ENCODE measurements at places on chromosomes 2 and 18.

- DNase-seq: peak; percentile 65
Measured at GRCh38 chr2:104412384-104412783, 441.5 kb upstream of the POU3F3 start.

DNA sequence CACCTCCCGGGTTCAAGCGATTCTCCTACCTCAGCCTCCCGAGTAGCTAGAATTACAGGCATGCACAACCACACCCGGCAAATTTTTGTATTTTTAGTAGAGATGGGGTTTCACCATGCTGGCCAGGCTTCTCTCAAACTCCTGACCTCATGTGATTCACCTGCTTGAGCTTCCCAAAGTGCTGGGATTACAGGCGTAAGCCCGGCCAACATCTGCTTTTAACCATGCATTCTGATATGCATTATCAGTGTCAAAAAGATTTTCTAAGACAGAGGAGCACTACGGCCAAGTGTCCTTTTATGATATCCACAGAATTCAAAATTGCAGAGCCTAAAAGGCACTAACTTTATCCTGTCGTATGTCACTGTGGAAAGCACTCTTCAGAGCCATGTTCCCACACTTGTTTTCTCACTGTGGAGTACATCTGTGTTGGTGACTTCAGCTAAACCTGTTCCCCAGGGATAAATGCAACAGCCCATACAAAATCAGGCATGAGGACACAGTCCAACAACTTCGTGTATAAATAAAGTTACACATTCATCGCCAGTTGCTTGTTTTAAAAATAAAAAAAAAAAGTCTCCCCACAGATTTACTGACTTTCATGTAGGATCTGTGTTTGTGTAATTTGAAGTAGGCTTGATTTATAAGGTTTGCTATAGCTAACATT, 56.4 kb downstream of the STK25 start:
- no peak for DNase-seq

DNA sequence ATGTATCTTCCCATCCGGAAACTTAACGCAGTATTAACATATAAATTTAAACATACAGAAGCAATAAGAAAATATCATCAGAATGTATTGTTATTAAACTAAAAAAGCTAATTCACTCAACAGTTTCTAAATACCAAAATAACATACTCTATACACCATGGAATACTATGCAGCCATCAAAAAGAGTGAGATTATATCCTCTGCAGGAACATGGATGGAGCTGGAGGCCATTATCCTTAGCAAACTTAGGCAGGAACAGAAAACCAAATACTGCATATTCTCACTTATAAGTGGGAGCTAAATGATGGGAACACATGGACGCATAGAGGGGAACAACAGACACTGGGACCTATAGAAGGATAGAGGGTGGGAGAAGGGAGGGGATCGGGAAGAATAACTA, 127.1 kb downstream of the CD226 start:
- DNase-seq: no peak

DNA sequence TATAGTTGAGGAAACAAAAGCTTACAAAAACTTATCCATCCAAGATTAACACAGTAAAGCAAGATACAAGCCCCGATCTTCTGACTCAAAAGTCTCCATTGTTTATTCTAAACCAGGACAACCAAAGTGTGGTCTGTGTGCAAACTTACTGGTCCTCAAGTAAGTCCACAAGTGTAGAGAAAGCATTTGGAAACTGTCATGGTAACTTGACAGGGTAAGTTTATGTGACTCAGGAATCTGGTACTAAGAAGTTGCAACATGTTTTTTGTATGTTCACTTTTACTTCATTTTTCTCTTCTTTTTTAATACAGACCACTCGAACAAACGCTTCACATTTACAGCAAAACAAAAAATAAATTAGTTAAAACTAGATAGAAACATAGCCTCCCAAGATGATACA, 9.4 kb downstream of the MBD2 start:
- DNase-seq: no peak

DNA sequence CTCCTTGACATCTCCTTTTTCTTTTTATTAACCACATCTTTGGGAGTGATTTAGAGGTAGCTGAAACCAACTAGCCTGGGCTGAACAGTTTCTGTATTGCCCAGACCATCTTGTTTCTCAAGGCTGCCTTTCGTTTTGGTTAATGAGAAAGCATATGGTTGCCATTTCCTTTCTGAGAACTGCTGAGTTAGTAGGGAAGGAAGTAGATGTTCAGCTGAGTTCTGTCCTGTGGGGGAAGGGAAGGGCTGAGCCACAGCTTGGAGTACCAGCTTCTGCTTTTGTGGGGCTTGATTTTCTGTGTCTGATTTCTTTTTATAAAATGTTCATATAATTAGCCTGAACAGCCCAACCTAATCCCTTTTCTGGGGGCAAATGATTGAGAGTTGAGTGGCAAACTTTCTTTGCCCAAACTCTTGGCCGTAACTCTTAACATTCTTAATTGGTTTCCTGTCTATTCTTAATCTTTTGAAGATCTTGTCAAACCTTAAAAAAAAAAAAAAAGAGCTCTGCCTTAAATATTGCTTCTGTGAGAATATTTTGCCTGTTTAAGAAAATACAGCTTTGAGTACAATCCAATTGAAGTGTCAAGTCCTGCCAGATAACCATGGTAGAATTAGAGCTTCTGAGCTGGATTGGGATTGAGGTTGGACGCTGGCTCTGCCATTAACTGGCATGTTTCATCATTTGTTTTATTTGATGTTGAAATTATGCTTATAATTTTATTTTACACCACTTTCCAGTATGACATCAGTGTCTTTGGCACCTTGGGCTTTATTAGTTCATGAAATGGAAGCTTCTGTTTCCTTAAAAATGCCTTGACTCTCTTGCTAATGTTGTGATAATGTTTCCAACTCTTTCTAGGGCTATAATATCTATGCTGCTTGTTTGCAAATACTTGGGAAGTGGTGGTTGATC, 1.9 kb upstream of the NABP1 start:
- no peak for DNase-seq

DNA sequence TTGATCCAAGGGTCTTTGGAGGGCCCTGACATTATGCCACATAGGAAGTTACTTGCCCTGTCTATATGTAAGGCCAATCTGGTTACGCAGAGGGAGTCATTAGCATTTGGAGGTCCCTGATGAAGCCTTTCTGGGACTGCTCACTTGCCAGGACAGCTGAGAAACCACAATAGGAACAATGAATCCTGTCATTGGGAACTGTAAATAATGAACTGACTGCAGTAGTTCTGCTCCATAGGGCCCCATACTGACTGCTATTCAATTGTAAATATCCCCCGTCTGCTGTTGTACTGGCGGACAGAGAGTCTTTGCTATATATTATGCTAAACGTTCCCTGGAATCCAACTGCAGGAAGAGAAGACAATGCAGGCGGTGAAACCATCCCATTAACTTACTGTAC, 149.4 kb upstream of the DCC start:
- DNase-seq: no peak

DNA sequence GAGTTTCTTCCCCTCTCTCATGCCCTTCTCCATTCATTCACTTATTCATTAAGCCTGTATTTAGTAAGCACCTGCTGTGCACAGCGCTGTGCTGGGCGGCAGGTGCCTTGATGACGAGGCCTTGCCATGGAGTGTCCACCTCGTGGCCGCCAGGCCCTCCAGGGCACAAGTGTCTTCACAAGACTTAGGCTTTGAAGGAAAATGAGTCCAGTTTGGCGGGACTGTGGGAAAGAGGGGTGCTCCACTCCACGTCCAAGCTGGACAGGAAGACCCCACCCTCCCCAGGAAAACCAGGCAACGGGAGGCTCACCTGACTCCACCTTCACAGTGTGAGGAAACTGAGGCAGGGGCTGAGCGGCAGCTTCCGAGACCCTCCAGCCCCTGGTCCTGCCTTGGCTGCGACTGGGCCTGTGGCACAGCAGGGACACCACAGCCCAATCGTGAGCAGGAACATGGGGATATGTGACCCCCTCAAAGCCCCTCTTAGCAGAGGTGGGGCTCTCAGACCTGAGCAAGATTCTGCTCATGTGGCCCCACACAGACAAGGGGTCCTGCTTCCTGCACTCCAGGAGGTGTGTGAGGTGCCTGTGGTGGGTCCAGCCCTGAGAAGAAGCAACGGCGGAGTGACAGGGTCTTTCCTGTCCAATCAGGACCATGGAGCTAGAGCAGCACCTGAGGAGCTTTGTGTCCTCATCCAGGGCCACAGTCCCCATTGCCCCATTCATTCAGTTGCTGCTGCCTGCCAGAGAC, 110.3 kb upstream of the ODC1 start:
- no peak for DNase-seq

- DNase-seq: no peak
Measured at GRCh38 chr18:3209859-3210569, 9.8 kb downstream of the MYOM1 start.

GRCh38 chr2:171956135-171956825, 34.0 kb downstream of the HAT1 start:
- DNase-seq: no peak

- no peak for DNase-seq
Measured at GRCh38 chr2:240275386-240275785, 134.9 kb upstream of the OTOS start.

GRCh38 chr18:9722691-9723090, 14.6 kb downstream of the RAB31 start:
- DNase-seq: peak; percentile 39

DNA sequence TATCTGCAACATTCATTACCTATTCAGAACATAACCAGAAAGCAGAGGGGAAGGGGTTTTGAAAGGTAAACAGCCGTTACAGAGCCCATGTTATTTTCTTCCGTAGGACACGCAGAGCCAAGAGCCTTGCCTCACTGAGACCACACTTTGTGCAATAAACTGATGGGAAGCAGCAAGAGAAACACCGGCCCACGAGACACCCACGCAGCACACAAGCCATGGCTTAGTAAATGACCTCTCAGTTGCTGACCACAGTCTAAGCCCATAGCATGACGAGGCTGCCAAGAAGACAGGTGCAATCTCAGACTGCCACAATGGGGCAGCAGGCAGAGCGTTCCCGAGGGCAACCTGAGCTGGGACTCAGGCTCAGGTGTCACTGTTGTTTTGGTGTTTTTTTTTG, 59.6 kb downstream of the CABYR start:
- DNase-seq: no peak

GRCh38 chr2:222613715-222614331, 42.1 kb downstream of the FARSB start:
- no peak for DNase-seq

DNA sequence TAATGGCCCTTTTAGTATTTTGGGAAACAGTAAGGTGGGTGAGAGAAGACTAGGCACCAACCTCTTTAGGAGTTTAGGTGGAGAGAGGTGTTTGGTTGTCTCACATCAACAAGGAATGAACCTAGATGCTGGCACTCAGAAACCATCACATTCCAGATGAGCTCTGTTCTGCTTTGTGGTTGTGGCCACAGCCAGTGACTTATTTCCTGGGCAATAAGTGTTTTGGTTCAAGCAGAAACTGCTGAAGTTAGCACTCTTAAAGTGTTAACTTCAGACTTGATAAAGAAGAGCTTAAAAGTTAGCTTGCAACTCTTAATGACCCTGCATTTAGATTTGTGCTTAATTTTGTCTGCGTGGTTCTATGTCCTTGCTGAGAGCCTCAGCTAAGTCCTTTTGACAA, 929.2 kb downstream of the SLC4A3 start:
- DNase-seq: no peak

- peak; percentile 13 for DNase-seq
Measured at GRCh38 chr2:37232131-37232933, 874 bp downstream of the NDUFAF7 start.

DNA sequence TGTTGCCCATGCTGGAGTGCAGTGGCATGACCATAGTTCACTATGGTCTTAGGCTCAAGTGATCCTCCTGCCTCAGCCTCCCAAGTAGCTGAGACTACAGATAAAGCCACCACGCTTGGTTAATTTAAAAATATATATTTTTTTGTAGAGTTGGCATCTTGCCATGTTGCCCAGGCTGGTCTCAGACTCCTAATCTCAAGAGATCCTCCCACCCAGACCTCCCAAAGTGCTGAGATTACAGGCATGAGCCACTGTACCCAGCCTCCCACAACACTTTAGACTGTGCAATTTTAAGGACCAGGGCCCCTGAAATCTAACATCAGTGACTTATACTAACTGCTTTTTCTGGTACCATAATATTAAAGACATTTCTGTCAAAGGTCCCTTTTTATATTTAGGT, 5.2 kb downstream of the TXNDC2 start:
- no peak for DNase-seq

DNA sequence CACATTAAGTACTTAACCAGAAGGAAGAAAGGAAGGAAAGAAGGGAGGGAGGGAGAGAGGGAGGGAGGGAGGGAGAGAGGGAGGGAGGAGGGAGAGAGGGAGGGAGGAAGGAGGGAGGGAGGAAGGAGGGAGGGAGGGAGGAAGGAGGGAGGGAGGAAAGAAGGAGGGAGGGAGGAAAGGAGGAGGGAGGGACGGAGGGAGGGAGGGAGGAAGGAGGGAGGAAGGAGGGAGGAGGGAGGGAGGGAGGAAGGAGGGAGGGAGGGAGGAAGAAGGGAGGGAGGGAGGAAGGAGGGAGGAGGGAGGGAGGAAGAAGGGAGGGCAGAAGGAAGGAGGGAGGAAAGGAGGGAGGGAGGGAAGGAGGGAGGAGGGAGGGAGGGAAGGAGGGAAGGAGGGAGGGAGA, 363.3 kb downstream of the MBD2 start:
- DNase-seq: no peak

DNA sequence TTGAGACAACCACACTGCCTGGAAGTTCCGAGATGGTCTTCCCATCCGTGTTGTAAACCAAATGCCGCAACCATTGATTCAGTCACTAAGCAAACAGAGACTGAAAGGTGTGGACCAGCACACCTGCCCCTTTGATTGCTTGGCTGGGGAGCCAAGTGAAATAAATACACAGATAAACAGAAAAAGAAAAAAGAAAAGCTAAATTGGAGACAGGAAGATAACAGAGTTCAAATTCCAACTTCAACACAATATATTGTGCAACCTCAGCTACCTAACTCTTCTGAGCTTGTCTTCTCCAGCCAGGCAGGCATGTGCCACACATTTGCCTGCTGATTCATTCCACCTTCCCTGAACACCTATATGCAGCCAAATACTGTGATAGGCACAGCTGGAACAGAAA, 110.9 kb downstream of the PID1 start:
- DNase-seq: no peak

DNA sequence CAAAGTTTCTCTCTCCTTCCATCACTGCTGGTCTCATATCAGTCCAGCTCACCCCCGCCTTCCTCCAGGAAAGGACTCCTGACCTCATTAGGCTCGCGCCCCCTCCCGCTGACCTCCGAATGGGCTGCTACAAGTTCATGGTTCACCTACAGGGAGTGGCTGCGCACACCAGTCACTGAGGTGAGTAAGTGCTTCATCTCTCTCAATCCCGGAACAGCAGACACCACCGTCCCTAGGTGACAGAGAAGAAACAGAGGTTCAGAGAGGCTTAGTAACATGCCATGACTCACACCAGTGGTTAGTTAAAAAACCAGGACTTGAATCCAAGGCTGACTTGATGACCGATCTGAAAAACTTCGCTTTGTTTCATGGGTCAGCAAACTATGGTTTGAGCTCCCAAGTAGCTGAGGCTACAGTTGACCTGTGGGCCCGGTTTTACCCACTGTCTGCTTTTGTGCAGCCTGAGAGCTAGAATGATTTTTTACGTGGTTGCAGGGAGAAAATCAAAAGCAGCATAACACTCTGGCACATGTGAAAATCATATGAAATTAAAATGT, 42.0 kb downstream of the ZFP36L2 start:
- DNase-seq: no peak

- no peak for DNase-seq
Measured at GRCh38 chr2:149063177-149063576, 24.7 kb downstream of the LYPD6B start.

Data from WTC11 (cell line).